ENCODE measurements at places on chromosomes 7 and 10.

GRCh38 chr7:126535176-126535575 lies 717.6 kb downstream of the GRM8 start:
- no peak for DNase-seq

DNA sequence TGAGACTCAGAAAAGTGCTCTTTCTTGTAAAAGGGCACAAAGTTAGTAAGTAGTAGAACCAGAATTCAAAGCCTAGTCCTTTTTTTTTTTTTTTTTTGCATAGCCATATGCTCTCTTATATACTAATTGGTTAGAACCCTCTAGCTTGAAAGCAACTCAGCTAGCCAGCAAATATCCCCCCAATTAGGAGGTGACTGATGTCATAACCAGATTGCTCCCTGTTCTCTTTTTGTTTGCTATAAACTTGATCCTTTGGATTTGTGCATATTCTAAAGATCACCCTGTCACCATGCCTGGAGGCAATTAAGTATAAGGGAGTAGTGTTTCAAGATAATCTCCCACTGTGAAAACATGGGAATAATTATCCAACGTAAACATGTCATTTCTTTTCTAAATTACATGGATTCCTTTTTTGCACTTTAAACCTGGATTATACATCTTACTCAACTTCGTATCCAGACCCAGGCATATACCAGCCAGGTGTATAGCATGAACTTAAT lies 963.4 kb downstream of the CNTNAP2 start:
- DNase-seq: no peak

DNA sequence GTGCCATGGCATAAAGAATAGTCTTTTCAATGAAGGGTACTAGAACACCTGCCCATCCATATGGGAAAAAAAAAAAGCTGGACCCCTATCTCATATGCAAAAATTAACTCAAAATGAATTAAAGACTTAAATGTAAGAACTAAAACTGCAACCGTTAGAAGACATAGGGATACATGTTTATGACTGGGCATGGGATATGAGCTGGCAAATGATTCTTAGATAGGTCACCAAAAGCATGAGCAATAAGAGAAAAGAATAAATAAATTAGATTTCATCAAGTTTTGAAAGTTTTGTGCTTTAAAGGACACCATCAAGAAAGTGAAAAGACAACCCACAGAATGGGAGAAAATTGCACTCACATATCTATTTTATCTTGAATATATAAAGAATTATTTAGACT lies 222.0 kb downstream of the ADK start:
- DNase-seq: no peak

DNA sequence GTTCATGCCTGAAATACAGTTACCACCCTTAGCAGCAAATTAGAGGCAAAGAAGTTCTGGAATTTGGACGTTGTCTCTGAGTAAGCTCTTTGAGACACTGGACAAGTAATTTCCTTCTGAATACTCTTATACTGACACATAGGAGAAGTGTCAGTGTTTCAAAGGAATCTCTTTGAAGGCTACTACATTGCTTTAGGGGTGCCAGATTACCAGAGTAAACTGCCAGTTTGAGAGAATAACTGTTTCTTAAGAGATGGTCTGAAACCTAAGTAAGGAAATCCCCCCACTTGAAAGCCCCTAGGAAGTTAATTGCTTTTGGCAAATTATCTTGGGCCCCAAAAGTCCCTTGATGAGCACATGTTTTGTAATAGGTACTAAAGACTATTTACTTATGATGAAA lies 3.4 kb downstream of the FAS start:
- no peak for DNase-seq

DNA sequence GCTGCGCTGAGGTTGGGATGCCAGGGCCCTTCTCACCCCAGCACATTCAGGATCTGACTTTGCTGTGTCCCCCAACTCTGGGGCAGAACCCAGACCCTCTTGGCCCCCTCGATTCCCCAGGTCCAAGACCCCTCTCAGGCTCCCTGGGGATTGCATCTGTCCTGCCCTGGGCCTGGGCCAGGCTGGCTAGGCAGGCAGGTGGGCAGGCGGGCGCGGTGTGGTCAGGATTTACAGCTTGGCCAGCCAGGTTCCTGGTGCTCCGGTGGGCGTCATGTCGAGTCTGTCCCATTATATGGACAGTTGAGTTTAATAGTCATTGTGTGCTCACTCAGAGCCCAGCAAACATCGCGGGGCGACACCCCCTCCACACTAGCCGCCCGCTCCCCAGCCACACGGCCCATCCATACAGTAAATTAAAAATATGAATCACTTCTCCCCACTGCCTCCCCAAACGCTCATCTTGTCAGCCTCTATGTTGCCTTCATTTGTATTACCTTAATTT lies 23.5 kb downstream of the POLL start:
- no peak for DNase-seq

- no peak for DNase-seq
Measured at GRCh38 chr7:92695308-92696261, 105.4 kb upstream of the FAM133B start.

GRCh38 chr10:124224331-124225028 lies 131.1 kb upstream of the CHST15 start:
- no peak for DNase-seq

- DNase-seq: no peak
Measured at GRCh38 chr10:50648089-50648934, 24.6 kb upstream of the SGMS1 start.

DNA sequence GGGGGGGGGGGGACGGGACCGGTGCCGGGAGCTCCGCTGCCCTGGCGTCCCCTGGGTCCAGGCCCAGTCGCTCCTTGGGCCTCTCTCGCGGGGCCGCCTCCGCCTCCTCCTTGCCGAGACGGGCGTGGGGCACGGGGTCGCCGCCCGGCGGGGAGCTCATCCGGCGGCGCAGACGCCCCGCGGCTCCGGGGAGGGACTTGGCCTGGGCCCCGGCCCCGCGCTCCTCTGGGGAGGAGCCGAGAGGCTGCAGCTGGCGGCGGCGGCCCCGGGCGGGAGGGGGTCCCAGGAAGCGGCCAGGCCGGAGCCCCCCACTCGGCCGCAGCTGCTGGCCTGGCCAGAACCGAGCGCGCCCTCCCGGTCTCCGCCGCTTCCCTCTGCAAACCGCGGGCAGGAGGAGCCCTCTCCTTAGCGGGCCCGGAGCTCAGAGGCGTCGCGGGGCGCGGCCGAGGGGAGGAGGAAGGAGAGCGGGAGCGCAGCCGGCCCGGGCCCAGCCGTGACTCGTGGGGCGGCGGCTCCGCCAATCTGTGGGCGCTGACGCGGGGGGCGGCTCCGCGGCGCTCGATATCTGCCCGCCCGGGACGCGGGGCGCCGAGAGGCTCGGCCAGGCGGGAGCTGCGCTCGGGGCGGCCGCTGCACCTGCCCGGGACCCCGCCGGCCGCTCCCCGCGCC lies at the start of gene FAM20C:
TSS of gene FAM20C (plus strand) at position 591 of the 669 bp plus-strand sequence. CDS start 629 bp downstream, outside the sequence.
- DNase-seq: peak; percentile 84

DNA sequence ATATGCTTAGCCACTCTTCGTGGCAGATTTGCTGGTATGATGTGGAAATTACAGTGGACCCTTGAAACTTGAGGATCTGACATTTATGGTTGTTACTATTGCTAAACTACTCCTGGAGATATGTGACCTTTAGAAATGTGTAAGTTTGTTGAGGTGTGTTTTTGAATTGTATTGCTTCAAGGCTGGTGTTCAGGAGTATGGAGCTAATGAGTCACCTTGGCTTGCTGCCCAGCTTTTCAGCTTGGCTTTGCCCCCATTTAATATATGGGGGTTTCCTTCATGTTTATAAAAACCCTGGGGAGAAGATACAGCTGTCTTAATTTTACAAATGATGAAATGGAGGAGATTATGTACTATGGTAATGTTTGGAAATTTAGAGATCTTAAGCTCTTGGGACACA lies 11.6 kb downstream of the HBP1 start:
- DNase-seq: no peak

GRCh38 chr7:37410305-37411229 lies 38.1 kb downstream of the ELMO1 start:
- DNase-seq: no peak

Measured in T1000 (cell line).